ENCODE measurements at places on chromosomes 2 and 18. TPM values are rescaled to one million over a fixed set of nuclear protein-coding genes. Genes with fewer than 3 reads are reported as not detected.

ONECUT2 gene
- total RNA-seq: 0.09 TPM

MDH1B gene
- total RNA-seq: 23.9 TPM

POTEI gene
- 0.53 TPM for total RNA-seq

CHAC2 gene
- not detected for total RNA-seq

SLC23A3 gene
- 5.0 TPM for total RNA-seq

- no peak for DNase-seq
These were observed 152.9 kb downstream of the LPIN1 start for GRCh38 chr2:11899264-11899818.

GRCh38 chr18:66587430-66587829 lies 16.5 kb downstream of the CDH19 start:
- no peak for DNase-seq

DNA sequence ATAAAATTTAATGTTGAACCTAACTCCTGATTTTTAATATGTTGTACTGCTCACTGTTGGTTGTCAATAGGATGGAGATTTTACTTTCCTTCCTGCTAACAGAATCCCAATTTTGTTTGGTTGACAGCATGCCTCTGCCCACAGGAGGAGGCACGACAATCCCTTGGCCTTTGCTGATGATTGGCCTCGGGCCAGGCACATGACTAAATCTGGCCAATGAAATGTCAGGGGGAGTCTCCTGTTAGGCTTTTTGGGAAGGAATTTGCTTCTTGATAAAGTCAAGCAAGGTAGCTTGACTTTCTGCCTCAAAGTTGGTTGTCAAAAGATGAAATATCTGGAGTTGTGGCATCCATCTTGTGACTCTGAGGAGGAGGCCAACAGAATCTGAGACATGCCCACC lies 6.8 kb upstream of the TGFA start:
- DNase-seq: no peak

DNA sequence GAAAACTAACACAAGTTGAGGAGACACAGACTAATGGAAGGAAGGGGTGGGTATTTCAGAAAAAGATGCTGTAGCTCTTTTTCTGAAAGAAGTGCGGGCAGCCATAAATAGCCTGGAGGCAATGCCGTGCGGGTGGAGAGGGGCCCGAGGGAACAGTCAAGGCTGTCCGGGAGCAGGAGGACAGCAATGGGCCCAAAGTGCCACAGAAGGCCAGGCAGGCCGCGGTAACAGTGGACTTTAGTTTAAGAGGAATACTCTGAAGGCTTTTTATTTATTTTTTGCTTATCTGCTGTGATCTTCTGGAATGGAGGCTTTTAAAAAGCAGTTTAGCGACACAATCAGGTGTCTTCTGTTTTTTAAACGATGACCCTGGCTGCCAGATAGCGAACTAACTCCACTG lies 2.8 kb downstream of the ITGB1BP1 start:
- DNase-seq: no peak

- no peak for DNase-seq
These were observed 90.5 kb downstream of the TMEM18 start for GRCh38 chr2:586641-587076.

DNA sequence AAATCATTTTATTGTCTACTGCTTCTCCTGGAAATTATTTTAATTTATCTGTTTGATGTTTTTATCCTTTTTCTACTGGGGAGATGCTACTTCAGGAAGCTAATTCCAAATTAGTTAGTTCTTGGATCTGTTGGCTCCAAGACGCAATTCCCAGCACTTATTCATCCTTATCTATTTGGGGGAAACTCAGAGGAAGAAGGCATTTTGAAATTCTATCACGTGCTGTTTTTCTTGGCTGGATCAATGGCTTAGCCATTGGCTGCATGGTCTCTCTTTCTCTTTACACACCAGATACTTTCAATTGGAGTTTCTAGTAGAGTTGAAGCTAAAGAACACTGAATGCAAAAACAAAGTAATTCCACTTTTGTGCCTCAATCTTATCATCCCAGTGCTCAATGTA lies 98.3 kb downstream of the RAPGEF4 start:
- no peak for DNase-seq

DNA sequence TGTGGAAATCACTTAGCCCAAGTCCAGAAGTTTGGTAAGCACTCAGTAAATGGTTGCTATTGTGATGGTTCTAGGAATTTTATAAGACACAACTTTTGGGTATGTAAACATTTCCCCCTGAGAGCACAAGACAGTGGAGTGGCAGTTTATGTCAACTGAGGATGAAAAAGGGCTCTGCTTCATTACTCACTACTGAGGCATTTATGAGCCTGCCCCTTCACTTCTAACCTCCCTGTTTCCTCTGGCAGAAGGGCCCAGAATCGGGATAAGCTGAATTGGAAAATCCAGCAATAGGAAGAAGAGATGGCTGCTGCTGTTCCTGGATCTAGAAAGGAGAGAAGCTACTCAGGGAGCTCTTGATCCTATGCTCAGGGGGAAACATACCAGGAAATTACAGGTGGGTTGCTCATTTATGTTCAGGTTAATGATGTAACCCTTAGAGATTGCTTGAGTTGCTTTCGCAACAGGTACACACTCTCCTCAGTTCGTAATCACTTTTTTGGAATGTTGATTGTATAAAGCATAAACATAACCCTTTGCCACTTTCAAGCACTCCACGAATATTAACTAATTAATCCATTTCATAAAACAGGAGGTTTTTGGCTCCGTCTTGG lies 46.3 kb downstream of the ADCYAP1 start:
- no peak for DNase-seq
